ENCODE measurements at places on chromosomes 13 and 19.

DNA sequence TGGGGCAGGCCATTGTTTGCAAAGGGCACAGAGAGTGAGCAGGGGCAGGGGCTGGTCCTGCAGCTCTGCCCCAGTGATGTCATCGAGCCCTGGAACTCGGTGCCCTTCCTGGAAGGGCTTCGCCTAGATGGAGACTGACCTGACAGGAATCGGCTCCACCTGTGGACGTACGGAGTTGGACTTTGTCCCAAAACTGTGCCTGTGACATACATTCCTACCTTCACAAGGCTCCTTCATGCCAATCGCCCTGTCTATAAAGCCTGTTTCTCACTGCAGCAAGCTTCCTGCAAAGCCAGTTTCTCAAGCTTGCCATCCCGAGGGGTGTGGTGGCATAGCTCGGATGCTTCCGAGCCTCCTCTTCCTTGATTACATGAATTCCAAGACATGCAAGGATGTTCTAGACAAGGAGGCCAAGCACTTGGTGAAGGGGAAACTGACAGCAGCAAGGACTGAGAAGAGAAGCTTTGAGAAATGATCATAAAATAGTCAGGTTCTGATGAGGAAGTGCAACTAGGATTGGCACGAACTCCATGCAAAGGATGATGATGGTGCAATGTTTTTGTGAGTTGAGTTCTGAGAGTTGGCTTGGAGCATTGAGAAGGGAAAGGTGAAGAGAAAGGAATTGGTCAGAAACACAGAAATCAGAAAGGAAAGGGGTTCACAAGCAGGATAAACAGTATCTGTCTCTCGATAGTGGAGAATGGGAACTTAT is 73.6 kb upstream of the STK24 start:
- no peak for DNase-seq

GRCh38 chr19:46692918-46693722 is 23.8 kb downstream of the PRKD2 start:
- DNase-seq, result no peak

GRCh38 chr19:14467816-14468215 is 7.3 kb downstream of the PTGER1 start:
- DNase-seq, result peak; percentile 70

GRCh38 chr13:89936256-89936655 is 1411.2 kb upstream of the MIR17HG start:
- DNase-seq, result no peak

- DNase-seq, result no peak
These were observed 636 bp upstream of the RB1 start for GRCh38 chr13:48302871-48303358.

- no peak for DNase-seq
These were observed 101.2 kb downstream of the SPRY2 start for GRCh38 chr13:80239571-80240255.

GRCh38 chr19:23095418-23095817 is 21.4 kb upstream of the ZNF730 start:
- no peak for DNase-seq

DNA sequence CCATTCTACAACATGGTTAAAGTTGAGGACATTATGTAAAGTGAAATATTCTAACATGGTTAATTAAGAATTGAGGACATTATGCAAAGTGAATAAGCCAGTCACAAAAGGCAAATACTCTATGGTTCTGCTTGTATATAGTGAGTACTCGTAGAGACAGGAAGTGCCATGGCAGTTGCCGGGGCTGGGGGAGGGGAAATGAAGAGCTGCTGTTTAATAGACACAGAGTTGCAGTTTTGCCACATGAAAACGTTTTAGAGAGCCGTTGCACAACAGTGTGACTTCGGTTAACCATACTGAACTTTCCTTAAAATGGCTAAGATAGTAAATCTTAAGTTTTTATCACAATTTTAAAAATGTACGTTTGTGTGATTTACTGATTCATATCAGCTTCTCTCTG is 176.9 kb downstream of the SHISA2 start:
- no peak for DNase-seq

GRCh38 chr19:54338521-54338920 is 441 bp downstream of the LILRA4 start:
- DNase-seq, result no peak

DNA sequence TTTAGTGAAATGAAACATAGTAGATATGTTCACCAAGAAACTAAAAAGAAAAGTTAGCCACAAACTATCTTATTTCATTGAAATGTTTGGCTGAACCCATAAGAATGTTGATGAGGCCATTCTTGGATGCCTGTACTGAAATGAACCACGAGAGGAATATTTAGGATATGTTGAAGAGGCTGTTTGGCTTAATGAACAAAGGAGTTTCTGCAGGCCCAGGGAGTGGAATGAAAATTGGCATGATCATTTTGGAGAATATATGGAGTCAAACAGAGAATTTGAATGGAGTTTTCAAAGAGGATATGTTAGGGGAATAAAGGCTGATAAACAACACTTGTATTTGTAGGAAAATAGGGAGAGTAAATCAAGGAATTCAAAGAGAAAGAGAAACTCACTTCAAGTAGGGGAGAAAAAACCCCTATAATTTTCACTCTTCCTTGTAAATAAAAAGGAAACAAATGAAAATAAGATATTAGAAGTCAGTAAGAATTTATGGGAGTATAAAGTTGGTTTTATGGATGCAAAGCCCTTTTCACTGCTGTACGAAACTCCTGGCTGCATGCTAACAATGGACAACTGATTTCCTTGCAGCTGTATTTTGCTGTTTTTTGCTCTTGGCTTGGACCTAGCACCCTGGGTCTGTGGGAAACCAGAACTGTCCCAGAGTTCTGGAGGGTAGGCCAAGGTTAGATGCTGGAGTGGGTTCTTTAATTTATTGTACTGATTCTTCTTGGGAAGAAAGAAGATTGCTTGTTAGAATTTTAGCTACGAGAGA is 36.5 kb downstream of the KL start:
- no peak for DNase-seq

- peak; percentile 37 for DNase-seq
These were observed 1.3 kb downstream of the BBC3 start for GRCh38 chr19:47229676-47230053.

Measured in H7 (cell line).